ENCODE measurements at places on chromosomes 6 and 20.

- DNase-seq = no peak
Measured at GRCh38 chr6:137084865-137085617, 40.3 kb upstream of the IL20RA start.

- no peak for DNase-seq
Measured at GRCh38 chr6:65706436-65706835, 590 bp downstream of the EYS start.

- DNase-seq = no peak
Measured at GRCh38 chr6:82385961-82386360, 22.3 kb downstream of the TPBG start.

DNA sequence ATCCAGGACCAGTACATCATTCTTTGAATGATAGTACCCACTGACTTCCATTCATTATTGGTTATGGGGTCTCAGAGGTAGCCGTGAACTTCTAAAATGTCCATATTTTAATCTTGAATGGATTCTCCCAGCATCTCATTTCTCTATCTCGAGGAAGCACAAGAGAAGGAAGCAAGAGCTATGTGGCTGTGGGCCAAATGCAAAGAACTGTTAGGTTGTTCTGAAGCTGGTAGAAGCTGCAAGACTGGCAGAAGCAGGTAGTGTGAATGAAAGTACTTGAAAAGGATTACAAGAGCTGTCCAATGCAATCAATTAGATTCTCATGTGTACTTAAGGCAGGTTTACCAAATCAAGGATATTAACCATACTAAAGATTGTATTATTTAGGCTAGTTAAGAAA lies 1131.8 kb downstream of the GRIK2 start:
- no peak for DNase-seq

DNA sequence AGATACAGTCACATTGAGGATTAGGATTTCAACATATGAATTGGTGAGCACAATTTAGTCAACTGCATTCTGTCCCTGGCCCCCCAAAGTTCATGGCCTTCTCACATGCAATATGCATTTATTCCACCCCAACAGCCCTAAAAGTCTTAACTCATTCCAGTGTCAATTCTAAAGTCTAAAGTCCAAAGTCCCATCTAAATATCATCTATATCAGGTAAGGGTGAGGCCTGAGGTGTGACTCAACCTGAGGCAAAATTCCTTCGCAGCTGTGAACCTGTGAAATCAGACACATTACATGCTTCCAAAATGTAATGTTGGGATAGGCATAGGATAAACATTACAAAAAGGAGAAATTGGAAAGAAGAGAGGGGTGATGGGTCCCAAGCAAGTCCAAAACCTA lies 27.8 kb downstream of the CLIC5 start:
- no peak for DNase-seq

DNA sequence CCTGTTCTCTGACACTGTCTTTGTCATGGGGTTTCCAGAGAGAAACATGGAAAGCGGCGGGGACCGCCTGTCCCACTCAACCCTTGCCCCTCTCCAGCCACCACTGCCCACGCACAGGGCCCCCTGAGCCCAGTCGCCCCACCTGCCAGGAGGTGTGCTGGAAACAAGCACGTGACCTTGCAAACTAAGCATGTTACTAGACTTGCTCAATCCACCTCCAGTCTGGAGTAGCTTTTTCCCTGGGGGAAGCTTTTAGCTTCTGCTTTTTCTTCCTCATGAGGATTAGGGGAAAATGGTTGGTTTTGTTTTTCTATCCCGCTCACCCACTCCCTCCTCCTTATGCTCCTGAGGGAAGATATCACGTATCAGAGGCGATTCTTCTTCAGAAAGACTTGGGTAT lies 105.7 kb downstream of the PLEKHG1 start:
- DNase-seq = no peak

DNA sequence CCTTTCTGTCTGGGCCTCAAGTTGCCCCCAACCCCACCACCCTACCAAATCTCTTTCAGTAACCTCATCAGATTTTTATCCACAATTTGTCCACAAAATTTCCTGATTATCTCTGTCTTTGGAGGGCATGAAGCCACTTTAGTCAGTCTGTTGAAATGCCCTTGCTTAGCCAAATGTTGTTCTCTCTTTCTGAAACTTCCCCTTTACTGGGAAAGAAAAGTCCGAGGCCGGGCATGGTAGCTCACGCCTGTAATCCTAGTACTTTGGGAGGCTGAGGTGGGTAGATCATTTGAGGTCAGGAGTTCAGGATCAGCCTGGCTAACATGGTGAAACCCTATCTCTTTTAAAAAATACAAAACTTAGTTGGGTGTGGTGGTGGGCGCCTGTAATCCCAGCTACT lies 33.8 kb downstream of the TOMM6 start:
- no peak for DNase-seq

- no peak for DNase-seq
Measured at GRCh38 chr6:7978736-7979135, 68.1 kb upstream of the TXNDC5 start.

GRCh38 chr6:315921-316752 lies 23.9 kb downstream of the DUSP22 start:
- DNase-seq = no peak

DNA sequence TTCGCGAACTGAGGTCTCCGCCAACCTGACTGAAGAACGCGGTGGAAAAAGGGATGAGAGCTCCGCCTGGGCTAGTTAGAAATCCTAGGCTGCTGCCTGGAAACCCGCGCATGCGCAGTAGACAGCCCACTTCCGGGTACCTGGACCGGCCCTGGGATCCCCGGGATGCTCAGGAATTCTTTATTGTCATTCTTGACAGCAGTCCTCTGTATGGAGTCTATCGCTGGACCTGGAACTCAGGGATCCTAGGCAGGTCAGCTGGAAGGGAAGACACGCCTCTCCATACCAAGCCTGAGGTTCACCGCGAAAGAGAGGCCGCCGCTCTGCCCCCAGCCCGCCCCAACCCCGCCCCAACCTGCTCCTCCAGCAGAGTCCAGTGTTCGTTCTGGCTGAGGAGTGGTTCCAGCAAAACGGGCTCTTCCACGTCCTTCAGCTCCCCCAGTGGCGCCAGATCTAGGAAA lies 1379.2 kb upstream of the DEFB115 start:
- no peak for DNase-seq

GRCh38 chr6:106746652-106747051 lies 117.3 kb downstream of the QRSL1 start:
- no peak for DNase-seq

GRCh38 chr20:924639-925038 lies 8.5 kb upstream of the ANGPT4 start:
- DNase-seq = no peak

DNA sequence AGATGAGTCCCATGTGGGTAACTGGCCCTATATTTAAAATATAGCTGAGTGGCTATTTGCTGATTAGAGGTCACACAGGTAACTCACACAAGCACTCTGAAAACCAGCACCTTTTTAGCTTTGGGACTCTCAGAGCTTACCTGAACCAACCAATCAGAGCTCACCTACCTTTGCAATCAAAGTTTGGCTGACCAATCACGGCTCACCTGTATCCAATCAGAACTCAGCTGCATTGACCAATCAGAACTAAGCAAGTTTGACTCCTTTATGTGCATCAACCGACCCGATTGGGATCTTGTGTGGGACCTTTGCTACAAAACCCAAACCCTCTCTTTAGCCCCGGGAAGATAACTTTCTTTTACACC lies 106.8 kb upstream of the NXT1 start:
- DNase-seq = no peak

DNA sequence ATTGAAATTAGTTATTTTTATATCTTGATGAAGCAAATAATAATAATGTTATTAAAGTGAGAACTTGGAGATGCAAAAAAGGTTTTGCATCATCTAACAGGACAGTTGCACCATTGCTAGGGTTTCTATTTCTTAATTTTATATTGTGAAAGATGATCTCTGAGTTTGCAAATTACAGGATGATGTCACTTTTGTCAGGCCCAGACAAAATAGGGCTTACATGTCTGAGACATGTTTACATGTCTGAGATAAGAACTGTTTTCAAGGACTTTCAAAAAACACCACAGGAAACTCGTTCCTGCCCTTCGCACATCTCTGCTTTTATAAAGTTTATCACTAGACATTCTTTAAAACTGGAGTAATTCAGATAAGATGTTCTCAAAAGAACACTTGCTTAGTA lies 1075.8 kb upstream of the MANEA start:
- no peak for DNase-seq

DNA sequence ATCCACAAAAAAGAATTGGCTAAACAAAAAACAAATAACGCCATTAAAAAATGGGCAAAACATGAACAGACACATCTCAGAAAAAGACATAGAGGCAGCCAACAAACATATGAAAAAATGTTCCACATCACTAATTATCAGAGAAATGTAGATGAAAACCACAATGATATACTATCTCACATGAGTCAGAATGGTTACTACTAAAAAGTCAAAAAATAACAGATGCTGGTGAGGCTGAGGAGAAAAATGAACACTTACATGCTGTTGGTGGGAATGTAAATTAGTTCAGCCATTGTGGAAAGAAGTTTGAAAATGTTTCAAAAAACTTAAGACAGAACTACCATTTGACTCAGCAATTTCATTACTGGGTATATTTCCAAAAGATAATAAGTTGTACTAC lies 430.1 kb upstream of the JAG1 start:
- no peak for DNase-seq

DNA sequence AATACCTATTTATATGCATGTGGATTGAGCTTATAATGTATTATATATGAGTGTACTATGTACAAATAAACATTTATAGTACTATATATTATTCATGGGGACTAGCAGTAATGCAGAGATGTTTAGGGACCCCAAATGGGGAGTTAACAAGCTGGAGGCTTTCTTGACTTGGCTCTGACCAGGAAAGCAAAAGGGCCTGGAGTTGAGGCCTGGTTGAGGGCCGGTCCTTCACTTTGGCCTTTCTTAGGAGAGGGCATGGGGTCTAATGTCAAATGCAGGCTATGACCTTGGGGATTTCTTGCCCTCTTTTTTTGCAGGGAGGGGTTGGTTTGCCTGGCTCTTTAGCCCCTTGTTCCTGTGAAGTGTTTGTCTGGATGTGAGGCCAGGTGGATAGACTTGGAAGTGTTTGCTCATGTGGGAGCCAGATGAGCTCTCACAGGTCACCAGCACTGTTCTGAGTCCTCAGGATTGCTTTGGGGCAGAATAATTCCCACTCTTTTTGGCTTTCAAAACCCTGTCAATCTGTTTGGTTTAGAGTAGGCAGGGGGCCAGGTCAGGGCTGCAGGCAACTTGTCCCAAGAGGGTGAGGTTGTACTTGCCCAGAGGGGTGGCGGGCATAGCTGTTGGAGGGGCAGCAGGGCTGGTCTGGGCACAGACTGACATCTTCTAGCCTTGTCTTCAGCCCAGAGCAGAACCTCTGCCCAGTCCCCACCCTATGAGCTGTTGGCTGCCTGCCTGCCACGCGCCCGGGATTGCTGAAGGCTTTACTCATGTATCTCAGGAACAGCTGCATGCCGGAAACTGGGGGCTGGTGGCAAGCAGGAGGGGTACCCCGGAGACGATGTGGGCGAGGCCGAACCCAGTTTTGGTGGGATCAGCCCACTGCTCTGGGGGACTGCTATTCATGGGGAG lies 14.6 kb downstream of the TJAP1 start:
- DNase-seq = no peak

- DNase-seq = no peak
Measured at GRCh38 chr6:150451807-150452427, 83.1 kb downstream of the IYD start.

GRCh38 chr6:21590346-21590745 lies 3.2 kb upstream of the SOX4 start:
- no peak for DNase-seq

GRCh38 chr20:56587307-56588041 lies 41.6 kb upstream of the TFAP2C start:
- DNase-seq = no peak
